NCI-H1417 (cell line): ENCODE measurements at places on chromosomes 6 and 20.
A peak's percentile ranks its signal among the peaks of the same experiment; 100 is the strongest.

GRCh38 chr6:38933426-38933825 lies 115.2 kb upstream of the GLP1R start:
- peak; percentile 8 for DNase-seq

DNA sequence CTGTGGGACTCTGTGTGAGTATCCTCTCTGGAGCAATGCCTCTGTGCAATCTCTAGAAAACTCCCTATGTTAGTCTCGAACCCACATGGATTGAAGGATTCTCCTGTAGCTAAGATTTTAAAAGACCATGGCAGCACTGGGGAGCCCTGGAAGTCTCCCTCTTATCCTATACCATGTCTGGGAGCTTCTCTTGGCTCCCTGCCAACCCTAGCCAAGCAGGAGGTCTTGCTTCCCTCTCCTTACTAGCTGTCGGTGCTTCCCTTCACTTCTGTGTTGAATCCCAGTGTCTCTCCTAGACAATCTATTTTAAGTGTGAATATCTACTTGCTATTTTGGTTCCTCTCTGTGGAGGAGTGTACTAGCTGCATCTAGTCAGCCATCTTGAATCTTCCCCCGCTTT lies 118.8 kb upstream of the NRN1 start:
- DNase-seq = peak; percentile 1

- DNase-seq = no peak
Observed at GRCh38 chr6:38182426-38182825, 362.9 kb downstream of the ZFAND3 start.

- no peak for DNase-seq
Observed at GRCh38 chr20:8454137-8454712, 322.2 kb downstream of the PLCB1 start.

GRCh38 chr6:105015482-105015881 lies 58.6 kb downstream of the LIN28B start:
- DNase-seq = no peak

DNA sequence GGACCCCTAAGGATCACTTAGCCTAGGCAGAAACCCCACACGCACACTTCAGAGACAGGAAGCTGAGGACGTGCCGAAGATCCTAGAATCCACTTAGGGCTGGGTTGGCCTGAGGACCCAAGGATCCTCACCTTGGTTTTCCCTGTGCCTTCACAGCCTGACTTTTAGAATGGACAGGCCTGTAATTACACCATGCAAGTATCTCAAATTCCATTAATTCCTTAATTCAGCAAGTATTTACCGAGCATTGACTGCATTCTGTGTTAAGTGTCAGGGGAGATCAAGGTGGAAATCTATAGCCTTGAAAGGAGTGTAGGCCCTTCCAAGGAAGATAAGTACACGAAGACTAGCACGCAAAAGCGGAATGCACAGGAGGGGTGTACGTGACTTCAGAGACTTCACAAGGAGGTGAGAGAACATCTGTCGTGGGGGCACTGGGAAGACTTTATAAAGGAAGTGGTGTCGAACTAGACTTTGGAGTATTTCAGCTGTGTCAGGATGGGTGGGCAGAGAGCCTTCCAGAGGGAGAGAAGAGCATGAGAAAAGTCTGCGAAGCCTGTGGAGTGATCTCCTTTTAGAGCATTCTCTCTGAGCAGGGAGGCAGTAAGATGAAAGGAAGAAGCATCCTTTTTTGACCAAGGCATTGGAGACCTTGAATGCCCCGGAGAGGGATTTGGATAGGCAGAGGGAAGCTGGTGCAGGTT lies 4.0 kb downstream of the DSP start:
- DNase-seq = no peak

GRCh38 chr6:45901767-45902650 lies 113.7 kb downstream of the CLIC5 start:
- DNase-seq = no peak

DNA sequence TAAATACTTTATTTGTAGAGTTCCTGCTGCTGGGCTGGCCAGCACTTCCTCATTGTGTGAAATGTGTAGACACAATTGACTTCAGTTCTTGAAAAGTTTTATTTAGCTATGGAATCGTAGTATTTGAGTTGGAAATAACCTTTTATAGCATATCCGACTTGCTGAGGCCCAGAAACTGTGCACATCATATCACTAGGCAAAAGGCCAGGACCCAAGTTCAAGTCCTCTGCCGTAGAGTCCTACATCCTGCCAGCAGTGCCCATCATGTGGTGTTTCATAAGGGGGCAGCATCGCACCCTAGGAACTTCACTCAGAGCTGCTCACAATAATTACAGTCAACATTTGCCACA lies 207.7 kb upstream of the SNX9 start:
- peak; percentile 30 for DNase-seq

DNA sequence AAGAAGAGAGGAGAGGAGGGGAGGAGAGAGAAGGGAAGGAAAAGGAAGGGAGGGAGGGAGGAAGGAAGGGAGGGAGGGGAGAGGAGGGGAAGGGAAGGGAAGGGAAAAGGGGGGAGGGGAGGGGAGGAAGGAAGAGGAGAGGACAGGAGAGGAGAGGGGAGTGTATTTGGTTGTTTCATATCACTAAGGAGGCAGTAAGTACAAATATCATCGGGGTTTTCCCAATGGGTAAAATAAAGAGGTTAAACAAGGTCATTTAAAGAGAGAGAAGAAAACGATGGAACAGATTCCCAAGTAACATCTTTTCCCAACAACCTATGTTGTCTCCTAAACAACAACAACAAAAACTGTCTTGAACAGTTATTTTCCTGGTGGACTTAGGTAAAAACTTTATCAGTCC lies 43.6 kb downstream of the MBOAT1 start:
- no peak for DNase-seq

DNA sequence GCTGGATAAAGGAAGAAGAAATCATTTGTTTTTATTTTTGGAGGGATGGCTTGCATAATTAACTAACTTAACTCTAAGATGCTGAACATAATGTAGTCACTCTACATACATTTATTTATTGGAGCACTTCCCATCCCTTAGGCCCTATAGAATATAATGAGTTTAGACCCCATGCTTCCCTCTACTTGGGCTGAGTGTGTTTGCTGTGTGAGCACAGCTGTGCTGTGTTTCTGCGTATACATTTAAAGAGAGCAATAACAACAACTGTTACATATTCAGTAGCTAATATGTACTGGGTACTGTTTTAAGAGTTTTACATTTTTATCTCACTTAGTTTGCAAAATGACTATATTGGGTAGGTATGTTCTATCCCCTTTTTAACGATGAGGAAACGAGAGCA lies 736.6 kb upstream of the NRSN1 start:
- no peak for DNase-seq

GRCh38 chr6:150766201-150766997 lies 99.1 kb upstream of the MTHFD1L start:
- DNase-seq = no peak

DNA sequence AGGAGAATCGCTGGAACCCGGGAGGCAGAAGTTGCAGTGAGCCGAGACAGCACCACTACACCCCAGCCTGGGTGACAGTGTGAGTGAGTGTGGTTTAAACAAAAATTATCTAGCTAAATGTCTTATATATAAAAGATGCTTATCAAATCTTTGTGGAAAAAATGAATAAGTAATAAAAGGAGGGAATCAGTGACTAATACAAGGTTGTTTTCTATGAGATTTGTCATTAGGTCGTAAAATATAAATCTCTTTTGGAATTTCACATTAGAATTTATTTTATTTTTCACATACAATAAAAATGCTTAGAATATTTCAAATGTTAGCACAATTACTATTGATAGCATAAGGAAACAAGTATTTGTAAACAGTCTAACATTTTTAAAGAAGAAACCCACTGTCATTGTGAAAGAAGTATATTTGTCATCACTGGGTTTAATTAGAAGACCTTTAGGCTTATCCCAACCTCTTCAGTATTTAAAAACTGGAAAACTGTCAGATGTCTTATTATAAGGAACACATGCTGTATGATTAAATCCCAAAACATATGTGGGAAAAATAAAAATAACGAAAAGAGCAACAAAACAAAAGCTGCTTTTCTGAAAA lies 47.1 kb downstream of the ASCC3 start:
- DNase-seq = no peak

GRCh38 chr20:4835244-4836177 lies 113.8 kb downstream of the PRND start:
- DNase-seq = no peak

DNA sequence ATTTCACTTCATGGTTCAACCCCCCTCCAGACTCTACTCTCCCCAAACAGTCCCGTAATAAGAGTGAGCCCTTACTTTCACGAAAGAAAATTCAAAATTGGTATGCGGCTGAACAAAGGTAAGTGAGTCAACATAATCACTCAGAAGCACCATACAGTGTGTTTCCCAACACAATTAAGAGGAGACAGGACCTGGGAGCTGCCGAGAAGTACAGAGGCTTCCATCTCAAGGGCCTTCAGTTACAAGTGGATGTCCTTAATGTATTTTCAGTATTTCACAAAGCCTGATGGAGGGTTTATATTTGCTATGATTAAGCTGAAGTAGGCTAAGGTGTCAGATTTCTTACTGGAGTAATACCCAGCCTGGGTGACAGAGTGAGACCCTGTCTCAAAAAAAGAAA lies 51.1 kb downstream of the MYO6 start:
- DNase-seq = no peak
